Uterus (tissue), 4 donors: ENCODE measurements at places on chromosomes 7 and 10. TPM values are rescaled to one million over a fixed set of nuclear protein-coding genes. Genes with fewer than 3 reads are reported as not detected.

GIMAP2 gene
- total RNA-seq: 41.8 TPM

ST8SIA6 gene
- 1.9 TPM for total RNA-seq

- DNase-seq: no peak
Observed at GRCh38 chr10:122055252-122055651, 66.3 kb downstream of the TACC2 start.

GRCh38 chr10:111261081-111261615 lies 184.3 kb downstream of the ADRA2A start:
- no peak for DNase-seq

DNA sequence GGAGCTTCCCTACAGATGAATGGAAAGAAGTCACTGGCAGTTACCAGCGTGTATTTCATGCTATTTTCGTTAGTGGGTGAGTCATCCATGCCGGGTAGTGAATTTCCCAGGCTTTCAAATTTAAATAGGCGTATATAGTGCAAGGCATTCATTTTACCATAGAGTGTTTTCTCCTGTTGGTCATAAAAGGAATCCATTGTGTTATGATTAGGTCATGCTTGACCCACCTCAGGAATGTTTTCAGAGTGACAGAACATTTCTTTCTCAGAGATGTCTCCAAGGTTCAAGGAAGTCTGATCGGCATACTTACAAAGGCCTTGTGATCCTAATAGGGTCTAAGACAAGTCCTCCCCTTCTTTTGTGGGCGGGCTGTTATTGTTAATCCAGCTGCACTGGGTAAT lies 110.7 kb downstream of the AKR1D1 start:
- no peak for DNase-seq

SPDYE2 gene
- not detected for total RNA-seq

PTPN20 gene
- total RNA-seq: not detected

TMEM184A gene
- total RNA-seq: 0.29 TPM

- no peak for DNase-seq
Observed at GRCh38 chr7:117960351-117960750, 87.1 kb upstream of the CTTNBP2 start.

FAM20C gene
- 16.5 TPM for total RNA-seq

KLF14 gene
- not detected for total RNA-seq
